Fibroblast of mammary gland (primary cell): ENCODE measurements at places on chromosomes 2 and 18.

GRCh38 chr2:102336502-102336945 is 19.1 kb upstream of the IL18R1 start:
- peak; percentile 63 for DNase-seq

- DNase-seq, result peak; percentile 64
These were observed 25.2 kb upstream of the STON1 start for GRCh38 chr2:48504647-48505327.

- DNase-seq, result no peak
These were observed 157.0 kb upstream of the AQP4 start for GRCh38 chr18:27022477-27022876.

- no peak for DNase-seq
These were observed 10.2 kb upstream of the ZNF407 start for GRCh38 chr18:74587441-74587840.

GRCh38 chr2:48719480-48720177 is 35.9 kb downstream of the LHCGR start:
- no peak for DNase-seq

GRCh38 chr2:56729212-56729611 is 545.4 kb downstream of the CCDC85A start:
- DNase-seq, result peak; percentile 51

DNA sequence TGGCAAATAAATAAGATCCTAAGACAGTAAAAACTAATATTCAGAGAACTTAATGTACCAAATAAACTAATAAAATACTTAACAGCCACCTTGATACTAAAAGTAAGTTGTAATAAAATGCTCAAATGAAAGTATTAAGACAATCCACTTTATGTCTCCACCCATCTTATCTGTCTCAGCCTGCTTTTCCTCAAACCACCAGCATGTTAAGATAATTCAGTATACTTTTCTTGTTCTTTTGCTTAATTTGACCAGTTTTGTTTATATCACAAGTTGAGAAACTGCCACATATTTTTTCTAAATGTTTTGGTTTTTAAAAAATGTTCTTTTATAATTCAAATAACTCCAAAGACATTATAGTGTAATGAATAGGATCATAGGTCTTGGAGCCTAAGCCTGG is 142.0 kb downstream of the MBD5 start:
- no peak for DNase-seq

GRCh38 chr2:16179701-16180416 is 239.5 kb downstream of the MYCN start:
- no peak for DNase-seq

GRCh38 chr18:58316396-58317342 is 272.6 kb downstream of the NEDD4L start:
- DNase-seq, result no peak

DNA sequence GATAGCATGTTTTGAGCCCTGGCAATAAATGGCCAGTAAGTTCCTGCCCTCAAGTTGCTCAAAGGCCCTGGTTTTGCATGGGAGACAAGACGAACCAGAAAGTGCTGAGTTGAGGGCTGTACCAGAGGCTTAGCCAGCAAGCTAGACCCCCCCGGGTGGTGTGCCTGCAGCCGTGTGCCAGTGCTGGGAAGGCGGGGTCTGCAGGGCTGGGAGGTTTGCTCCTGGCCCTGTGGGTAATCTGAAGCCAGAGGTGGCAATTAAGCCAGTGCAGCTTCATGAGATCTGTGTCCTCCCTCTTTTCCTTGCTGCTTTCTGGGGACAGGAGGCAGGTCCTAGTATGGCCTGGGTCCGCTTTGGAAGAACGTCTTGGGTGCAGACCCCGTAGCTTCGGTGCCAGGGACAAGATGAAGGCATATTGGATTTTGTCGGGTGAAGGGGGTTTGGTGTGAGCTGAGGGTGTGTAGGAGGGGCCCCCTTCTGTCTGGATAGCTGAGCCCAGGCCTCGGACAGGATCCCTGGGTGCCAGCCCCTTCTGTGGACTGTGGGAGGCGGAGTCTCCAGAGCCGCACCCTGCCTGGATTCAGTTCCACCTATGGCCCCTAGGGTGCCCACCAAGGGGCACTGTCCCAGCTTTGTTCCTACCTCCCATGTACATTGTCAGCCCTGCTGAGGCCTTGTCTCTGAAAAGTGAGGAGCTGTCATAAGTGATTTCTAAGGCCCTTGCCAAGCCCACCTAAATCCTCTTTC is 15.6 kb downstream of the ATOH8 start:
- no peak for DNase-seq

DNA sequence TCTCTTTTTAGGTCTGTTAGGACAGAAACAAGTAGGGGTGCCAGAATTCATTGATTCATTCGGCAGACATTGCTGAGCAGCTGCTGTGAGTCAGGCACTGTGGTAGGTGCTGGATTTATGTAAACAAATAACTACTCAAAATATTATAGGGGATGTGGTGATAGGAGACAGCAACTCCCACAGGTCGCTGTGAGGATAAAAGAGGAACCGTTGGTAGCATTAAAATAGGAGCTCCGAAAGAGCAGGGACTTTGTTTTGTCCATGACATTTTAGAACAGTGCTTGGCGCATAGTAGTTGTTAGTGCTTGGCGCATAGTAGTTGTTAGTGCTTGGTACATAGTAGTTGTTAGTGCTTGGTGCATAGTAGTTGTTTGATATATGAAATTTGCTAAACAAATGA is 29.2 kb downstream of the ATP6V1C2 start:
- DNase-seq, result peak; percentile 51

- DNase-seq, result peak; percentile 85
These were observed 76.8 kb downstream of the ABI2 start for GRCh38 chr2:203404996-203405395.

- DNase-seq, result no peak
These were observed 2.5 kb upstream of the NPAS2 start for GRCh38 chr2:100817388-100817985.

DNA sequence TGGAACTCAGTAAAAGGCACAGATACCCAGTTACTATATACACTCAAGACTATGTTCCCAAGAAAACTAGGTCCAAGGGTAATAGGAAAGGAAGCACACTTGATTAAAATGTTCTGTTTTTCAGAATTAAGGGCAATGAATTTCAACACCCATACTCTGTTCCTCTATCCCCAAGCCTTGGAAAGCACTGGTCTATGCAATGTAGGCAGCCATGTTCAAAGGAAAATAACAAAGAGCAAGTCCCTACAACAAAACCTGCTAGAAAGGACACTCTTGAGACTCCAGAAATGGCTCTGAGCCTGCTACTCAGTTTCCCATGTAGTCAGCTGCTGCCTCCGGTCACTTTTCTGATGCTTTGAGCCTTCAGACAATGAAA is 6.8 kb downstream of the CYB5A start:
- no peak for DNase-seq

DNA sequence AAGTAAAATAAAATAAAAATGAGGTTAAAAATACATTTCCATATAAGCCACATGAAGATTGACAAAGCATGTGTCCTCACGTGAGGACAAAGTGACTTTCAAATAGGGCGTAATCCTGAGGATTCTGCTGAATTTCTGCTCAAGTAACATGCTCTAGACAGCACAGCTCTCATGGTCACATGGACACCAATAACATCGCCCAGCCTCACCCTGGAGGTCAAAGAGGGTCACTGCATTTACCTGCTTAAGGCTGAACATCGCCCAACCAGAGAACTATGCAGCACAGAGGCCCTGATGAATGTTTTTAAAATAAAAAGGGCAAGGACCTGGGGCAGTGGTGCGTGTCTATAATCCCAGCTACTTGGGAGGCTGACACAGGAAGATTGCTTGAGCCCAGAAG is 30.2 kb downstream of the TGFBRAP1 start:
- no peak for DNase-seq

GRCh38 chr2:598058-598802 is 79.0 kb downstream of the TMEM18 start:
- peak; percentile 4 for DNase-seq
